Stimulated activated CD4-positive, alpha-beta T cell treated with anti-CD3 and anti-CD28 coated beads, Interleukin-2, amount 100 ng/mL, for 48 hours (primary cell): ENCODE measurements at places on chromosomes 16 and 17.

DNA sequence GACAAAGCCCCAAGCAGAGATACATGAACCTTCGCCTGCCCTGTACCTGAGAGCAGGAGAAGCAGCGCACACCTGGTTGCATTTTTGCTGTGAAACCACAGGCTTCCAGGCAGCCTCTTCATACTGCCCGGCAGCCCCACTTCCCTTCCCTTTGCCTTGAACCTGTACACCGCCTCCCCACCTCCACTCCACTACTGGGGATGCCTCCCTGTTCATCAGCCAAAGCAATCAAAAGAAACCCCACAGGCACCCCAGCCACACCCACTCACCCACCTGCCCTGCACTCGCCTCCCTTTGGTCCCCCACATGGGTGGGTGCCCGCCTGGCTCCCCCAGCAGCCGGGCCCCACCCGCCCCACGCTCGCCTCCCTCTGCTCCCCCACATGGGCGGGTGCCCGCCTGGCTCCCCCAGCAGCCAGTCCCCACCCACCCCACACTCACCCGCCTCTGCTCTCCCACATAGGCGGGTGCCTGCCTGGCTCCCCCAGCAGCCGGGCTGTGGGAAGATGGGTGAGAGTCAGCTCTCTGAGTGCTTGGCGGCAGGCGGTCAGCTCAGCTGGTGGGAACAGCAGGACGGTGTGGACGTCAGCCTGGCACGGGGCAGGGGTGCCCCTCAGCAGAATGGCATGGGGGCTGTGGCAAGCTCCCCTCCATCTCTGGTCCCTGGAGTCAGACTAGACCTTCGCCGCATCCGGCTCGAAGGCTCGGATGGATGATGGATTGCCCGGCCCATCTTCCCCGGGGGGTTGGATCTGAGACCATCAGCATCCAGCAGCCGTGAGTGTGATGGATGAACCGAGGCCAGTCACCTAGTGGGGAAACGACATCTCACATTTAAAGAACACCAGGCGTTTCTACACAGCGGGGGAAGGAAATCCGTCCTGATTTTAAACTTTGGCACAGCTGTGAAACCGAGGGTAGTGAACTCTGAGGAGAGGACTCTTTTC lies 135.6 kb downstream of the BANP start:
- DNase-seq: no peak

- DNase-seq: no peak
These were observed 71.3 kb upstream of the CDH5 start for GRCh38 chr16:66295213-66295612.

- no peak for DNase-seq
These were observed 66.9 kb downstream of the MYO18A start for GRCh38 chr17:29113334-29113733.

DNA sequence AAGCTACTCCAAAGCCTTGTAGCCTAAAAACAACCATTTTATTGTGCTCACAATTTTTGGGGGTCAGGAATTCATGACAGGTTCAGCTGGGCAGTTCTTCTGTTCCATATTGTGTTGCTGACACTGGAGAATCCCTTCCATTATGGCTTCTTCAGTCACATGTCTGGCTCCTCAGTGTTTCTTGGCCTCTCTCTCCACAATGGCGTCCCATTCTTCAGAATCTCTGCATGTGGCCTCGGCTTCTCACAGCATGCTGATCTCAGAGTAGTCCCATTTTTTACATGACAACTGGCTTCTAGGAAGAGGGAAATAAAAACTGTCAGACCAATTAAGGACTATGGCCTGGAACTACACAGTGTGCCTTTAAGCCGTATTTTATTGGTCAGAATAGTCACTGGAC lies 49.7 kb downstream of the NF1 start:
- DNase-seq: no peak

DNA sequence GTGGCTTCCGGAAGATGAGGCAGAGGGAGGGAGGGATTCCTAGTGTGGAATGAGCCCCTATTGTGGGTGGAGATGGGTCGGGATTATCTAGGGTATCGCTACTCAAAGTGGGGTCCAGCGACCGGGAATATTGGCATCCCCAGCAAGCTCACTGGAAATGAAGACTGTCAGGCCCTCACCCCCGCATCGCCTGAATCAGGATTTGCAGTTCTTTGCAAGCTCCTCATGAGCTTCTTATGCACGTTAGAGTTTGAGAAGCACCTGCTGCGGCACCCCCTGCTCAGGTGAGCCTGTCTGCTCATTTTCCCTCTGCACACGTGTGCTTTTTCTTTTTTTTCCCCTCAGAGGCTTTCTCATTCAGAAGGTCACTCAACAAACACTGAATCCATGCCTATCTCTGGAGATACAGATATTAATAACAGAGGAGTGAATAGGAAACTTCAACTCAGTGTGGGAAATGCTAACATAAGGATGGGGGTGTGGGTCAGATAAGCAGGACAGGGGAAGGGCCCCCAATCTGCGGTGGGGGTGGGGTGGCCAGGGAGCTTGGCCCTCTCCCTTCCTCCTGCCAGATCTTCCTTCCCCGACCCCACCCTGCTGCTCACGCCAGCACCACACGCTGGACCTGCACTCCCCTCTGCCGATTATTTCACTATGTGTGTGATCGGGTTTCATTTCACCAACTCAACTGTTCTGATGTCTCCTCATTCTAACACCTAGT lies 67.7 kb upstream of the NFAT5 start:
- DNase-seq: no peak

- DNase-seq: no peak
These were observed 10.9 kb downstream of the MMP2 start for GRCh38 chr16:55489956-55490265.

DNA sequence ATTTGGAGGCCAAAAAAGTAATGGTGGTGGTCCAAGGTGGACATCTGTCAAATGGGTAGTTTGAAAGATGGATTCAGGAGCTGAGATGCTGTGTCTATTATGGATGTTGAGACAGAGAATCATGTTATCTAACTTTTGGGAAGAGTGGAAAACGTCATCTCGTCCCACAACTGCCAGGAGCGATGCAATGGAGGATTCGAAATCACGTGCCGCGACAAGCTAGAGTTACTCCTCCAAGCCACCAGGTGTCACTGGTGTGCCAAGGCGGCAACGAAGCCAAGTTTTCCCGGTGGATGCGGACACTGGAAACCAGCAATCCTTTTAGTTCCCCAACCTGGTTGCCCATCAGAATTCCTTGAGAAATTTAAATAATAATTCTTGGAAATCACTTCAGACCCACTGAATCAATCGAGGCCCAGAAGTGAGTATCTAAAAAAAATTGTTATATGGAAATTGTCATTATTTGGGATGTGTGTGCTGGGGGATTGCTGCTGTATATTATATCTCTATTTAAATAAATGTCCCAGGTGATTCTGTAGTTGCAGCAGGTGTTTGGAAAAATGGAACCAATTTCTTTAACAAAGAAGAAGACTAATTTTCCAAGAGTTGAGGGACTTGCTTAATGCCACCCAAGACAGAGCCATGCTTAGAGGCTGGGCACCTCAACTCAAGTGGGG lies 206.1 kb downstream of the HAPSTR1 start:
- DNase-seq: peak; percentile 1

DNA sequence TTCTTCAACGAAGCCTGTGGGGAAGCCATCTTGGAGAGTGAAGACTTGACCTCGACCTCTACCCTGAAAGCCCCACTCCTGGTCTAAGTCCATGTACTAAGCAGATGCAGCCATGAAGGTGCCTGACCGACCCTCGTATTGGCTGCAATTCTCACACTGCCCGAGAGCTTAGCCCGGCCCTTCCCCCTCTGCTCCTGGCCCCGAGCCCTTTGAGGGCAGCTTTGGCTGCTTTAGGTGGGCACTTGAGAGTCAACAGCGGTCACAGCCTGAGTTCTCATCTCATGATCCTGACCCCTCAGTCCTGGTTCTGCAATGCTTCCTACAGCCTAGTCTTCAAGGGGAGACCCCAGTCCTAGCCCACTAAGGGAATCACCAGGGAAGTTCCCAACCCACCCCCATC lies 35.9 kb downstream of the SRL start:
- DNase-seq: no peak

- no peak for DNase-seq
These were observed 44.0 kb upstream of the CBX4 start for GRCh38 chr17:79883202-79883601.

DNA sequence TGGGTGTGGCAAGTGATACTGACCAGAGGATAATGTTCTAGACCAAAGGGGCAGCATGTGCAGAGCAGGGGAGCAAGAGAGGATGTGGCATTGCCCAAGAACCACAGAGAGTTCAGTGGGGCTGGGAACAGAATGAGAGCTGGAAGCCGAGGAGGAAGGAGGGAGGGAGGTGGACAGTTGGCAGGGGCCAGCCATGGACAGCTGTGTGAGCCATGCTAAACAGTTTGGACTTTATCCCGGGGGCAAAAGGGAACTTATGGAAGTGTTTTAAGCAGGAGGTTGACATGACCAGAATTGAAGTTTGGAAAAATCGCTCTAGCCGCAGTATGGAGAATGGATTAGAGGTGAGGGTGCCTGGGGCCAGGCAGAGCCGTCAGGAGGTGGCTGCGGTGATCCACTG lies 29.4 kb upstream of the TMEM132E start:
- DNase-seq: no peak

- no peak for DNase-seq
These were observed 679.5 kb downstream of the KCNJ2 start for GRCh38 chr17:70848785-70849184.

GRCh38 chr17:64779376-64780095 lies 117.4 kb upstream of the SMURF2 start:
- DNase-seq: no peak

- no peak for DNase-seq
These were observed 7.6 kb upstream of the BAIAP3 start for GRCh38 chr16:1325673-1326371.

- peak; percentile 40 for DNase-seq
These were observed at the start of gene PRSS21 for GRCh38 chr16:2816751-2817339. Gene PRSS21, plus strand, starts transcription at chr16:2817237. Its CDS starts 32 bp downstream, at chr16:2817269.

GRCh38 chr17:50925296-50925891 lies 59.2 kb upstream of the TOB1 start:
- no peak for DNase-seq

DNA sequence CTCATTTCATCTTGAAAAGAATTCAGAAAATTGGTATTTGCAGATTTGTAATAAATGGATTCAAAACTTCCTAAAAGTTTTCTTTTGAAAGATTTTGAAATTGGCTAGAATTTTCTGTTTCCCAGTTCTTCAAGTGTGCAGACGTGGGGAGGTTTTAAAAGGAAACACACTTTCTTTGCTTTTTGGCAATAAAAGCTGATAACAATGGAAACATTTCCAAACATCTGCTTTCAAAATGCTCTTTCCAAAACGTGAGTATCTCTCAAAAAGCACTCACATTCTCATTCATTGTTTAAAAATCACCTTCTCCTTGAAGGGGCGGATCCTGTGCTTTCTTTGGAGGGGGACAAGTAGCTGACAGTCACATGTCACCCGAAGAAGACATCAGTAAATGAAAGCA lies 8.6 kb upstream of the GSG1L start:
- DNase-seq: no peak

- DNase-seq: no peak
These were observed 116.9 kb upstream of the CACNG3 start for GRCh38 chr16:24139282-24139681.
